Activated naive CD8-positive, alpha-beta T cell treated with anti-CD3 and anti-CD28 coated beads, Interleukin-2, amount 50 U/mL, for 16 hours (primary cell): ENCODE measurements at places on chromosomes 16 and 17.

DNA sequence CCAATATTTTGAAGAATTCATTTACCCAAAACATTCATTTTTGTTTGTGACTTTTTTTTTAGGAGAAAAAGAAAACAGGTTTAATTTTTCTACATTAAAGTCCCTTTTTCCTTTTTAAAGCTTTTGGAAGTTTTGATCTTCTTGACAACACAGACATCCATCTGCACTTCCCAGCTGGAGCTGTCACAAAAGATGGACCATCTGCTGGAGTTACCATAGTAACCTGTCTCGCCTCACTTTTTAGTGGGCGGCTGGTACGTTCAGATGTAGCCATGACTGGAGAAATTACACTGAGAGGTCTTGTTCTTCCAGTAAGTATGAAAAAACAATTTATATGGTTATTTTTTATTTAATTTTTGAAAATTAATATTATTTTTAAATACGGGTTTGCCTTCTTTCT is 37.2 kb downstream of the SIAH1 start:
- DNase-seq = no peak

- no peak for DNase-seq
Measured at GRCh38 chr16:67246756-67247191, 507 bp downstream of the FHOD1 start.

- no peak for DNase-seq
Measured at GRCh38 chr16:75235721-75236193, 15.7 kb downstream of the BCAR1 start.

DNA sequence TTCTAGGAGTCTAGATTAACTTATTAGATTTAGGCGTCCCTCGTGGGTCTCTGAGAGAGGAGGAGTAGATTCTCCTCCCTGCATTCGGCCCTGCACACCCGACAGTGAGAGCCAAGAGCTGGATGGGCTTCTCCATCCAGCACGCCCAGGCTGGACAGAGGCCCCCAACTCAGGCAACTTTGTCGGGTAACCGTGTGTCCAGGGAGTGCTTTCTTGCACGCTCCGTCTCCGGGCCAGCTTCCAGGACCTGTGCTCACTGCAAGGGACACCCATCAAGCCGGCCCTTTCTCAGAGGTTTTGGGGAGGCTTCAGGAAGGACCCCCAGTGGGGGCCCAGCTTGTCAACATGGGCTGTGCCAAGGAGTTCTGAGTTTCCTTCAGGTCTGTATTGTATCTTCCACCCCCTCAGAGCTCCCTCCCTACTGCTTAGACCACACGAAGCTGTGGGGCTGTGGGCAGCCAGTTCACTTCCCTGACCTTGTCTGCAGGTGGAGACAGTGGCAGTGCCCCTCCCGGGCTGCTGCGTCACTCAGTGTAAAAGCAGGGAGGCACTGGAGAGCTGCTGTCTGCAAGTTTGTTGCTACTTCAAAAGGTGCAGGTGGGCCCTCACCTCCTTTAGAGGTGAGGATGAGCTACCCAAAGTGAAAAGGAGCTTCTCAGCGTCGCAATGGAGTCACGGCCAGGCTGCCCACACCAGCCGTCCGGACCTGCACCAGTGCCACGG is 24.0 kb upstream of the C16orf78 start:
- no peak for DNase-seq

DNA sequence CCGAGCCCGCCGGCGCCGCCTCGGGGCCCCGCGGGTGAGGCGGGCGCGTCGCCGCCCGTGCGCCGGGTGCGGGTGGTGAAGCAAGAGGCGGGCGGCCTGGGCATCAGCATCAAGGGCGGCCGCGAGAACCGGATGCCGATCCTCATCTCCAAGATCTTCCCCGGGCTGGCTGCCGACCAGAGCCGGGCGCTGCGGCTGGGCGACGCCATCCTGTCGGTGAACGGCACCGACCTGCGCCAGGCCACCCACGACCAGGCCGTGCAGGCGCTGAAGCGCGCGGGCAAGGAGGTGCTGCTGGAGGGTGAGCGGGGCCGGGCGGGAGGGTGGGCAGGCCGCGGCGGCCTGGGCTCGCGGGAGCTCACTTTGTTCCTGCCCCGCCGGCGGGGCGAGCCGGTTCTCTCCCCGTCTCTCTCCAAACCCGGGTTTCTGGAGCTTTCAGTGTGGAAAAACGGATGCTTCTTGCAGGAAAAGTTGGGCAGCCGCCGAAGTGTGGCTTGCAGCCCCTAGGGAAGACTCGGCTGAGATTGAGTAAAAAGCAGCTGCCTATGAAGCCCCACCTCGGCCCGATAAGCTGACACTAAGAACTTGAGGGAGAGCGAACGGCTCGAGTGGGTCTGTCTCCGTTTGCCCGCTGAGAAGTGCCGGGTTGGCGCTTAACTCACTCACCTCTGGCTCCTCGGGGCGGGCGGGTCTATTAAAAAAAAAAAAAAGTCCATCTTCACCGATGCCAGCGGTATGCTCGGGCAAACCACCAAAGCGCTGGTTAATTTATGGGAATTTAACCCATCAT is 677 bp downstream of the SNTB2 start:
- DNase-seq = no peak

DNA sequence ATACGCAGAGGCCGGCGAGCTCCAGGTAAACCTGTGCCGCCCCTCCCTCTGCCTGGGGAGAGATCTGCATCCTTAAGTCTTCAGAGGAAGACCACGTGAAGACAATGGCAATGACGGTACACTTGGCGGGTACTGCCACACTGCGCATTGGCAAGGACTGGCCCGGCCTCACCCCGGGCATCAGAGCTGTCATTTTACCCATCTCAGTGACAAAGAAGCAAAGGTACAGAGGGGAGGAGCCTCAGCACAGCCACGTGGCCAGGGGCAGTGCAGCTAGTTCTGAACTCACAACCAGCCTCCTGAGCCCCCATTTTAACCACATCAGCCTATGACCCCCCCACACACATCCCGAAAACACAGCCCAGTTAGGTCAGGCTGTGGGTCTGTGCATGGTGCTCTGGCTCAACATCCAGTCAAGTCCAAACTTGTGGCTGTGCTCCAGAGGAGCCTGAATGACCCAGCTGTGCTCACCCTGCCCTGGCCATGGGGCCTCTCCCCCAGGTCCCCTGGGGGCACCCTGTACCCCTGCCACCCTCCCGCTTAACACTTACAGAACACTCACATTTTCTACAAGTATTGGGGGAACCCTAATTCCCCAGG is 80.6 kb downstream of the C16orf95 start:
- no peak for DNase-seq

GRCh38 chr16:58031016-58031800 is 5.7 kb downstream of the MMP15 start:
- DNase-seq = no peak
